Breast epithelium (tissue), 4 donors: ENCODE measurements at places on chromosomes 1 and 21.

DNA sequence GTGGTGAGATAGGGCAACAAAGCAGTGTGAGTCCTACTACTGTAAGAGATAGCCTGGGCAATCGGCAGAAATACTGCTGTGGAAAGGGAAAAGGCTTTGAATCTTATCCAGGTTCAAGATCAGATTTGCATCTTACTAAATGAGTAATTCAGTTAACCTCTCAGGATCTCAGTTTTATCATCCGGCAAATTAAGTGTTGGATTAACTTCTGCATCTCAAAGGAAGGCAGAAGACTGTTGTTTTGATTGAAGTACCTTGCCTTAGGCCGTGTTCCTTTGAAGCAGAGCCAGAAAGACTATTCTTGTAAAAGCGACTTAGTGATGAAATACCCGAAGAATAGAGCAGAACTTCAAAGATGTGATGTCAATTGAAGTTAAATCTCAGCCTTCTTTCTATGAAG, 612.9 kb upstream of the USP24 start:
- peak; percentile 21 for DNase-seq

- no peak for DNase-seq
Observed at GRCh38 chr1:14974361-14974760, 179.2 kb upstream of the TMEM51 start.

- DNase-seq, result no peak
Observed at GRCh38 chr1:87437663-87438295, 109.1 kb downstream of the LMO4 start.

DNA sequence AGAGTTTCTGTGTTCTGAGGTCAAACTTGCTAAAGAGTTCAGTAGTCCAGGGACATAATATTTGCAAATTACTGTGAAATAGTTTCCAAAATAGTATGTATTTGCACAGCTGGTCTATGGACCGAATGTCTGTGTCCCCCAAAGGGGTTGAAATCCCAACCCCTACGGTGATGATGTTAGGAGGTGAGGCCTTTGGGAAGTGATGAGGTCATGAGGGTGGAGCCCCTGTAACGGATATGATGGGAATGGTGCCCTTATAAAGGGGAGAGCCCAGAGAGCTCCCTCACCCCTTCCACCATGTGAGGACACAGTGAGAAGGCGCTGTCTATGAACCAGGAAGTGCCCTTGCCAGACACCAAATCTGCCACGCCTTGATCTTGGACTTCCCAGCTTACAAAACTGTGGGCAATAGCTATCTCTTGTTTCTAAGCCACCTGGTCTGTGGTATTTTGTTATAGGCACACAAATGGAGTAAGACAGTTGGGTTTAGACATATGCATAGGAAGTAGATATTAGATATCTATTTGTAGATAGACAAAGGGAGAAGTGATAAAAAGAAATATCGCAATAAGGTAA, 21.7 kb downstream of the RNF187 start:
- DNase-seq, result no peak

DNA sequence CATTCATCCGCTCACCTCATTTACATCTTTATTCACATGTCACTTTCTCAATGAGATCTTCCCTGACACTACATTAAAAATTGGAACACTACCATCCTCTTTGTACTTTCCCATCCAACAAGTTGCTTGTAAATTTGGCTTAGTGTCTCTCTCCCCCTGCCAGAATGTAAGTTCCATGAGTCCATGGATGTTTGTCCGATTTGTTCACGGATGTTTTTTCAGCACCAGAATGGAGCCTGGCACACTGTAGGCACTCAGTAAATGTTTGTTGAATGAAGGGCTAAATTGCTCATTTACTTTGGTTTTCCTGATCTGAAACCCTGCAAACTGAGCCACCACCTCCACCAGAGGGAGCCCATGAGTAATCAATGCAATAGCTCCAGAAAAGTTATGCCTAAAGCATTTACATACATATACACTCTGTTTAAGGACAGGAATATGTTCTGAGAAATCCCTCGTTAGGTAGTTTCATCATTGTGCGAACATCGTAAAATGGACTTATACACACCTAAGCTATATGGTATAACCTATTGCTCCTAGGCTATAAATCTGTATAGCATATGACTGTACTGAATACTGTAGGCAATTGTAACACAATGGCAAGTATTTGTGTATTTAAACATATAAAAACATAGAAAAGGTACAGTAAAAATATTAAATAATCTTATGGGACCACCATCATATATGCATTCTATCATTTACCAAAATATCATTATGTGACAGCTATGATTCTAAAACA, 2.8 kb upstream of the EYA3 start:
- DNase-seq, result peak; percentile 67
